ENCODE measurements at places on chromosomes 11 and 22.

DNA sequence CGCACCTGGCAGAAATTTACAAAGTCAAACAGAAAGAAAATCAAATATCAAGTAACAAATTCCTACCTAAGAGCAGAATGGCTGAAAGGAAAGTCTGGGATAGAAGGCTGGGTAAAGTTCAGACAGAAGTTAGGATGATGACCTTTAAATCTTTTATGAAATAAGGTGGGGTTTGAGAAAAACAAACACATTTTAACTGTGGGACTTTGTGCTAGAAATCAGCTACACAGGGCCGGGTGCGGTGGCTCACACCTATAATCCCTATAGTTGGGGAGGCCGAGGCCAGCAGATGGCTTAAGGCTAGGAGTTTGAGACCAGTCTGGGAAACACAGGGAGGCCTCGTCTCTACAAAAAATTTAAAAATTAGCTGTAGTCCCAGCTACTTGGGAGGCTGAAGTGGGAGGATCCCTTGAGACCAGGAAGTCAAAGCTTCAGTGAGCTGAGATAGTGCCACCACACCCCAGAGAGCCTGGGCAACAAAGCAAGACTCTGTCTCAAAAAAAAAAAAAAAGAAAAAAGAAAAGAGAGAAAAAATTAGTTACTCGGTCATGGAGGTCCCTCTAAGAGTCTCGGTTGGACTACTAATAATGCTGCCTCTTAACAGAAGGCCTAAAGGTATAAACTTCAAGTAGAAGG is 119.7 kb upstream of the BID start:
- no peak for DNase-seq

DNA sequence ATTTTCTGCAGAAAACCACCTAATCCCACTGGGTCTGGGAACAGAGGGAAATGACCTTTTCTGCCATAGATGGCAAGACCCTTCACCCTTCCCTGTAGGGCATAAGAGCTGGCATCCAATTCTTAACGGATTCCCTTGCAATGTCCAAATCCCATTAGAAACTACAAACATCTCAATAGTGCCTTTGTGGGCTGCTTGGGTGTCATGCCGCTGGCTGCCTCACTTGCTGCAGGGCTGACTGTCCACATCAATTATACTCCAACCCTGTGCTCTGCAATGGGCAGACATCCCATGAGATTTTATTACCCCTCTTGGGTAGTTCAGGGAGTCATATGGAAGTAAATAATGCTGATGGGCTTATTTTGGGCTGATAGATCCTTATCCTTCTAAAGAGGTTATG is 7.3 kb downstream of the GRAP2 start:
- peak; percentile 71 for DNase-seq

DNA sequence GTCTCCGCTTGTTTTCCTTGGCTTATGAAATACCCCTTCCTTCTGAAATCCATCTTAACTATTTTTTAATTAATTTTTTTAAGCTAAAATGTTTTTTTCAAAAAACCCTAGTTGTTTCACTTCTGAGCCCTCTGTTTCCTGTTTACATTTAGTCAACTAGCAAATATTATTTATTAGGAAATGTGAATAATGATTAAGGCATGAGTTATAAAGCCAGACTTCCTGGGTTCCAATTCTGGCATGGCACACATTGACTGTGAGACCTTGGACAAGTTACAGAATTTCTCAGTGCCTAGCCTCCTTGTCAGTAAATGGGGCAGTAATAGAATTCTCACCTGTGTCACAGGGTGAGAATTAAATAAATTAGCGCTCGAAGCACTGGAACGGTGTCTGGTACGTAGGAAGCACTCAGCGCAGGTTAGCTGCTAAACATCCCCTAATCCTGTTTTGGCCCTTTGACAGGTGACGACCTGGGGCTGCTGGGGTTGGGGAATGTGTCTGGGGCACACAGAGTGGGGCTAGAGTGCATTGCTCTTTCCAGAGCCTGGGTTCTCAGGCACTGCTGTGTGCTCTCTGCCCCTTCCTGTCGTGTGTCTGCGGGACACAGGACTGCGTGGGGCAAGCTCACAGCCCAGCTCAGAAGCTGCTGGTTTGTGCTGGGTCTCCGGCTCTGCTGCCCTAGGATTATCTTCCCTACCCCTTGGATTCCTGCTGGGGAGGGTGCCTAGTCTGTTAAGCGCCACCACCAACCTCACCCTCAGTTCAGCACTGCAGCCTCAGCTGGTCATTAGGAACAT is 13.1 kb downstream of the PANX1 start:
- DNase-seq, result no peak

DNA sequence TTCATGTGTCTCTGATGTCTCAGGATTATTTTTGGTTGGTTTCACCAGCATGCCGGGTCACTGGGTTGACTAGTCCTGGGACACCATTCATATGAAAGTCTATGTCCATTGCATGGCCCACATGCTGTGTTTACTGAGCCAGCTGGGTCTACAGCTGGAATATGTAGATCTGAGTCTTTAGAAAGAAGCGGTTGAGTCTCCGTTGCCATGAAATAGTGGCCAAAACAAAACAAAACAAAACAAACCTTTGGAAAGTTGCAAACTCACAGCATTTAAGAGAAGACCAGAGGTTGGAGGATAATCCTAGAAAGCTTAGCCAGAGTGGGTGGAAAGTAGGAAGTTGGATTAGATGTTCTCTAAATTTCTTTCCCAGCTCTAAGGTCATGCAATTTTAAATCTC is 191.8 kb upstream of the NTM start:
- DNase-seq, result no peak

GRCh38 chr22:20866736-20867135 is 7.9 kb downstream of the SNAP29 start:
- no peak for DNase-seq

- DNase-seq, result no peak
Measured at GRCh38 chr11:78218707-78219492, 30.2 kb downstream of the USP35 start.

DNA sequence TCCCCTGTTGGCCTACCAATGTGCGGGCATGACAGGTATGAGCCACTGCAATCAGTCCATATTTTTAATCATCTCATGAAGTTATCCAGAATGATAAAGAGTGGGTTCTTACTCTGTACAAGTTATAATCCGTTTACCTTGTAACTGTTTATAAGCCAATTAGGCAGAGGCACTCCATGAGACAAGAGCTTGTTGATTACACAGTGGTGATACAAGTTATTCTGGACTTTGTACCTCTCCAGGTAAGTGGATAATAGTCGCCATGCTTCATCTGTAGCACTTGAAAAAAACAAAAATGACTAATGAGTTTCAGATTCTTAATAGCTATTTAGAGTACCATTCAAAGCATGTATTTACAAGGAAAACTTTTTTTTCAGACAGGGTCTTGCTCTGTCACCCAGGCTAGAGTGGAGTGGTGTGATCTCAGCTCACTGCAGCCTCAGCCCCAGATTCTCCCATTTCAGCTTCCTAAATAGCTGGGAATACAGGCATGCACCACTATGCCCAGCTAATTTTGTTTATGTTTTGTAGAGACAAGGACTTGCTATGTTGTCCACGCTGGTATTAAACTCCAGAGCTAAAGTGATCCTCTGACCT is 17.7 kb upstream of the FNBP4 start:
- DNase-seq, result no peak

DNA sequence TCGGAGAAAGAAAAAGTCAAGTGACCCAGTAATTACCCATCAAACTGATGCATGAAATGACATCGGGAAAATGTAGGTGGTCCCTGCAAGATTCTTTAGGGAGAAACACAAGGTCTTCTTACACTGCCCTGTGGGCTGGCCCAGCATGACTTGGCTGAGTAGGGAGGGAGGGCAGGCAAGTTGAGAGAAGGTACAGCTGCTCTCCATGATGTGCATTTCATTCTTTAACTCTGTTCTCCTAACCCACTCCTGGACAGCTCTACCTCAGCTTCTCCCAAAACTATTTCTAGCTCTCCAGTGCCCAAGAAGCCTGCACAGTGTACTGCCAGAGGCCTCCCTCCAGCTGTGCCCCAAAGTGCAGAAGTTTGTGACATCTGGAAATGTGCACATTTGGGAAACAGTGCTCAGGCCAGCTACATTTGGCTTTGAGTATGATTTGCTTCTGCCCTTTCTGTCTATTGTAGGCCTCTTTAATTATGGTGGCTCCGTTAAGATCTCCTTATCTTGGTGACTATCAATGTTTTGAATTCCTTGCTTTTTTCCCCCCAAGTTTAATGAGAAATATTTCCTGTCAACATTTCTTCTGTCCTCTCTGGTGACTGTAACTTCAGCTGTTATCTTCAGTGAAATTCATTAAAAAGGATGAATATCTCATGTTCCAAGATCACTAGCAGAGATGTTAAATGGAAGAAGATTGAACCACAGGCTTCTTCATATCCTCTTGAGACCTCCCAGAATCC is 26.7 kb upstream of the PRSS23 start:
- DNase-seq, result no peak

- DNase-seq, result no peak
Measured at GRCh38 chr11:67632175-67632981, 2.6 kb upstream of the NUDT8 start.

GRCh38 chr11:4808476-4808875 is 4.3 kb upstream of the OR52R1 start:
- DNase-seq, result no peak

- DNase-seq, result no peak
Measured at GRCh38 chr22:33919391-33920196, 682 bp downstream of the LARGE1 start.

GRCh38 chr11:103737747-103738146 is 298.7 kb upstream of the DDI1 start:
- DNase-seq, result no peak

- no peak for DNase-seq
Measured at GRCh38 chr11:123357990-123358827, 71.9 kb upstream of the GRAMD1B start.

- no peak for DNase-seq
Measured at GRCh38 chr11:128592454-128592853, 5.1 kb upstream of the ETS1 start.

GRCh38 chr11:72305891-72306585 is 62.1 kb upstream of the PHOX2A start:
- no peak for DNase-seq

- no peak for DNase-seq
Measured at GRCh38 chr11:23502826-23503225, 642.6 kb upstream of the CCDC179 start.

GRCh38 chr11:113778111-113778910 is 1.3 kb upstream of the CLDN25 start:
- DNase-seq, result peak; percentile 53

DNA sequence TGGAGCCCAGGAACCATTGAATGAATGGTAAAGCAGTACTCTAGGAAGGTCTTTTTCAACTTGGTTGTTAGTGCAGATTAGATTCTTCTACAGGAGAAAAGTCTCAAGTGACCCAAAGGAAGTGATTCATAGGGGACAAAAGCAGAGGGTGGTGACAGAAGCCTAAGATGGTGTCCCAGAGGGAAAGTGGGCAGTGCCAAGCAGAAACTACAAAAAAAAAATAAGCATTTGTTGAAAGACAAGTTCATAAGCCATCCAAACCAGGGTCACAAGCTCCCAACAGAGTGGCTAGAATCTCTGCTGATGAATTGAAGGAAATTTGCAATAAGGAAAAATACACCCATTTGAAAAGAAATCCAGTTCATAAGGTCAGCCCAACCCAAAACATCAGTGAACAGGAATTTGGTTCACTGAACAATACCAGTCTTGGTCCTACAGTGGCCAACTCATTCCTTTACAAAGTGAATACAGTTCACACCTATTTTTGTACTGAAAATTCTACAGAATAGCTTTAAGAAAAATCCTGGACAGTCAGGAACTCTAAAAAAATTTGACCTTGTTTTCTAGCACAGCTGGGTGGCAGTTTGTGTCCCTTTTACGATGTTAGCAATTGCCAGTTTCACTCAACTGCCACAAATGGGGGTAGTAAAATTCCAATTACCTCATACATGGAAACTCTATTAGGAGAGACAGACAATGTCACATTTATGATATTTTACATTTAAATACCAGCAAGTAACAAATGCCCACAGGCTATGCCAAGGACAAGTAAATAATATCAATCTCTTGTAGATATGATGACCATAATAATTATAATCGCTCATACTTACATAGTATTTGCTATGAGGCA is 21.6 kb upstream of the NUP160 start:
- DNase-seq, result no peak

GRCh38 chr11:94449437-94449836 is 44.2 kb downstream of the MRE11 start:
- no peak for DNase-seq

GRCh38 chr22:34045311-34045710 is 125.0 kb upstream of the LARGE1 start:
- no peak for DNase-seq

DNA sequence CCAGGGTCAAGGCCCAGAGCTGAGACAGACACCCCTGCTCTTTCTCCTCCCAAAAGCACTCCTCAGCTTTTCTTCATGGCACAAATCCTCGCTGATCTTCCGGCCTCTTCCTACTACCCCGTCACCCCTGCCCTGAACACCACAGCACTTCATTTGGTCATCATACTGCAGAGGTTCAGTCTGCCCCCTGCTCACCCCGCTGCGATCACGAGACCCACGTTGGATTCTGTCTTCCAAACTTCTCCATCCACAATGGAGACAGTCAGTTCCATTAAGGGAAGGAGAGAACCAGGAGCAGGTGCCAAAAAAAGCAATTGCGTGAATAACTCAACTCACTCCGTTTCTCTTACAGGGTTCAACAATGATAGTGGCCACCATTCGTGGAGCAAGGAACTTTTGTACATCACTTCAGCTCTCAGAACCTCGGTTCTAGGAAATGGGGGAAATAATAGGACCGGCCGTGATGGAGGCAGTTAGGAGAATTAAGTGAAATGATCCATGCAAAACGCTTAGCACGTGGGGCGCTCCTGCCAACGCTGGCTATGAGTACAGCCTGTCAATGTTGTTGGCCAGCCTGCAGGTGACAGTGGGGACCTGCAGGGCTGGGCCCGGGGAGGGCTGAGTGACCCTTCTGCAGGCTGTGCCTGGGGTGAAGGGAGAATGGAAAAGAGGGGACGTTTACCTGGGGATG is 45.9 kb downstream of the MN1 start:
- no peak for DNase-seq

DNA sequence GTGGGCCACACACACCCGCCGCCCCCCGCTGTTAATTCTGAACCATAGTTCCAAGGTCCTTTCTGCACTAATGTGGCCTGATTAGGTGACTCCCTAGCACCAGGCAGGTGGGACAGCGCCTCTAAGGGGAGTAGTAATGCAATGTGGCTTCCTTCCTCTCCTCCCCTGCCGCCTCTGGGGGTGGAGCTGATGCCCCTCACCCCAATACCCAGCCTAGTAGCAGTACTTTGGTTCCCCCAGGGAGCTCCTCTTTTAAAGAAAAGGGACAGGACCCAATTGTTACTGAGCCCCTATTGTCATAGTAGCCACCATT is 14.4 kb downstream of the RTN4RL2 start:
- no peak for DNase-seq

DNA sequence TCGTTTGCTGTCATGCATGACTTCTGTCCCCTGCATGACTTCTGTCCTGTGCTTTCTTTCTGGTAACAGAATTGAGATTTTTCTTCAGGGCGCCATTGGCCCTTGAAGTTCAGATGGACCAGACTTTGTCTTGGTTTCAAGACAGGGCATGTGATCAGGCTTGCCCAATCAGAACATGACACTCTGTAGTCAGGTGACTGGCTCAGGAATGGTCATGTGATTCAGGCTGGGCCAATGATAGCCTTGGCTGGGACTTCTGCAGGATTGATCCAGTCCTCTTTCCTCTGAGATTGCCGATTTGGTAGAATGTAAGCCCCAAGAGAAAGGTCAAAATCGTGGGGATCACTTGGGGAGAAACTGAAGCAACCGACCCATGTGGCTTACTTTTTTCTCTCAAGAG is 90.5 kb upstream of the ALX4 start:
- no peak for DNase-seq

- DNase-seq, result no peak
Measured at GRCh38 chr11:2148595-2148994, 9.4 kb upstream of the IGF2 start.

Data from COLO829 (cell line).